ENCODE measurements at places on chromosomes 4 and X. TPM values are rescaled to one million over a fixed set of nuclear protein-coding genes. Genes with fewer than 3 reads are reported as not detected.

DNA sequence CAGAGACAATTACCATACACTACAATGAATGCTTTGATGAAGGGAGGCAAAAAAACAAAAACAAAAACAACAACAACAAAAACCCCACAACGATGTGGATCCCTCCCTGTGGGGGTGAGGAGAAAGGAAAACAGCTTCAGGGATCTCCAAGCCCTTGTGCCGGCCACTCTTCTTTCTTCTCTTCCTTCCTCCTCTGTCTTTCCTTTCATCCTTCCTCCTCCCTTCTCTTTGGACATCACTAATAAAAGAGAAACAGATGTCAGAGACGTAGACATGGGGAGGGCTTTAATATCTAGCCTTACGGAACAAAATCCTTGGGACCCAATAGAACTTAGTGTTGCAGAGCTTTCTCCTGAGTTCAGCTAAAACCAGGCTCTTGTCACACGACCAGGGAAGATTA, 18.8 kb upstream of the STX18 start:
- no peak for DNase-seq

DNA sequence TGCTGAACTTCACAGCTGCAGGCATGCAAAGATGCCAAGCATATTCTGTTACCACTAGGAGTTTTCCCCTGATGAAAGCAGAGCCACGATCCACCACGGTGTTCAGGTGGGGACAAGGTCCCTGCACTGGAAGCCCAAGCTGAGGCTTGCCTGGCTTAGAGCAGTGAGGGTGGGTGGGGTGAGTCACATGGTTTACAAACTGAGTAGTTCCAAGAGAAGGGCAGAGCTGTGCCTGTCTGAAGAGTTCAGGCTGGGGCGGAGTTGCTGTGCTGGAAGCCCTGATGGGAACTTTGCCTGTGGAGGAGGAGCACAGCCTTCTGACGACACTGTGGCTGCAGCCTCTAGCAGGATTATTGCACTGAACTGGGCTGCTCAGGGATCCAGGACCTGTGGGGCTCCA, 45.5 kb downstream of the FAM9B start:
- DNase-seq: no peak

Gene MAGEA10
- total RNA-seq: not detected

DNA sequence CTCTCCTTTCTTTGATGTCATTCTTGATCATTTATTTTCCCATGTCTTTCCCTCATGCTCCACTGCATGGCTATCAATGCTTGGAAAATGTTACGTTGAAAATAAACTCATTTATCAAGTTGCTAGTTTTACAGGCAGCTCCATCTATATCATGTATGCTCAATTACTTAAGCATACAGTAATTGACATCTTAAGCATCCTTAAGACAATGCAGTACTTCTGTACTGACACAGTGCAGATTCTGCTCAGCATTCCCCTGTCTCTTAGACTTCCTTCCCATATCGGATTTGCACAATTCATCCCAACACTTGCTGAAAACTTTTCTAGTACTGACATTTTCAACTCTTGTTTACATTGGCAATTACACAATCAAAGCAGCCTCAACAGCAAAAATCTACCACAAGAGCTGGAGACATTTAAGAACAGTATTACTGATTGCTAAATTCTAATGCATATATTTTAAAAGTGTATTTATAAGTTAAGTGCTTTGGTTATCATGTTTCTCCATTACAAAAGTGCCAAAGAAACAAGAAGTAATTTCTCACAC, 165.6 kb downstream of the ATP10D start:
- no peak for DNase-seq

DNA sequence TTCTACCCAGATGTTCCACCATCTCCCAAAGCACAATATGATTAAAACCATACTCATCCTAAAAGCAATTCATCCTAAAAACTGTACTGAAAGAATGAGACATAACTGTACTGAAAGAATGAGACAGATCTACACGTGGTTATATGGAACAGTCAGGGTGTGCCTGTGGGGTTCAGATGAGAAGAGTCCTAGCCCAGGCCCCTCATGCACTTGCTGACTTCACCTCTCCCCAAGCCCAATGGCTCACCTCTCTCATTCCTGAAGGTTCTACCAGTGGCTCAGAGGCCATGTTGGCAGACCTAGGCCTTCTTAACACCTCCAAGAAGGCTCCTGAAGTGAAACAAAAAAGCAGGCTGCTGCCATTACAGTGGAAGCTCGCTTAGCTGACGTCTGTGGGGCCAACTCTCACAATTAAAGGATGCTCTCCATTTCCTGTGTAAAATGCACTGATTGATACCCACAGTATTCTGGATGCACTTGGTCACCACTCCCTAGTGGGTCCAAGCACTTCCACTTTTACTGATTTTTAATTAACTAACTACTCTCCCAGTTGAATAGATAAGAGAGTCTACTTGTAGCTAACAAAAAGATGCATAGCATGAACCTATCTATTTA, 3.8 kb downstream of the PLAC1 start:
- DNase-seq: no peak

GRCh38 chr4:163606896-163607691, 112.6 kb downstream of the TMA16 start:
- DNase-seq: no peak

- DNase-seq: no peak
Measured at GRCh38 chrX:8272821-8273220, 101.8 kb upstream of the VCX2 start.

Gene CLDN34
- not detected for total RNA-seq

DNA sequence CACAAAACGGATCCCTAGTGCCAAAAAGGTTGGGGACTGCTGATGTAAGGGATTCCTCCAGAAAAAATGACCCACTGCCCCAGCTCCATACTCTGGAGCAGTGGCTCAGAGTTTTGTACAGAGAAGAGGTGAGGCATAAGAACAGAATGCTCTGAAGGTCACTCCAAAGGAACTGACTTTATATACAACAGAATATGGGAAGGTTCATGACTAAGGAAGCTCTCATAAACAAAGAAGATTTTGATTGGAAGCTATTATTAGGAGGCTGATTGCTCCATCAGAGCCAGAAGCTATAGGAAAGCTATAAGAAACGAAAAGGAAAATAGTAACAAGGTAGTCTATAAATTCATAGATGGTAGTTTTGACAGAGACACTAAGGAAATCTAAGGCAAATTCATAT, 203.1 kb downstream of the SLC7A11 start:
- DNase-seq: no peak

DNA sequence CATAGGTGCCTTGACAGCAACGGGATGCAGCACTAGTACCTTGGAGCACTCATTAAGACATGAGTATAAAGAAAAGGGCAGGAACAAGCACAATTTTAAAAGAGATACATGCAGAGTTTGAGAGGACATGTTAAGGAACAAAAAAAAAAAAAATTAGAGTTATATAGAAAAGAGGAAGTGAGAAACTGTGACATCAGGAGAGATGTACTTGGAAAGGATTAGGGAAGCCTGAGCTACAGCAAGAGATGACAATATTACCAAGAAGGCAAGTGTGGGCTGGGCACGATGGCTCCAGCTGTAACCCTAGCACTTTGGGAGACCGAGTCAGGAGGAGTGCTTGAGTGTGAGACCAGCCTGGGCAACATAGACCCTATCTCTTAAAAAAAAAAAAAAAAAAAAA, 37.4 kb downstream of the GPR143 start:
- no peak for DNase-seq

DNA sequence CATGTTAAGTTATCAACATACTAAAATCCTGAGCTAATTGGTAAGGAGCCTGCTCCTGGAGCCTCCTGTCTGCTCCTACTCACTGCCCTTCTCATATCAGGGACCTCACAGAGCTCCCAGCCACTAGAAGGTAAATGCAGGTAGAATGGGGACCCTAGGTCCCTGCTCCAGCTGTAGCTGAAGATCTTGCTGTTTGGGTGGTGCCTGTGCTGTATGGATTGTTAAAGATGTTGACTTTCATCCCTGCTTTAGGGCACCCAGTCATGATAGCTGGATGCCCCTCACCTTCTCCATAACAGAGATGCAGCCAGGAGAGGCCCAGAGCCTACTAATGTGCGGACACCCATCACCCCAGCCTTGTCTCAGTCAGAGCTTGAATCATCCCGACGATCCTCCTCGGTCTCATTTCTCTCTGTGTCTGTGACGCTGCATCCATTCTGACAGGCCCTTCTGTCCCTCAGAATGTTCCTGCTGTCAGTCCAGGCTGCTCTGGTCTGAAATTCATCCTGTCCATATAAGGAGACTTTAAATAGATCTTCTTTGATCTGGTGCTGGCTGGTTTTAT, 341.7 kb upstream of the GATB start:
- DNase-seq: no peak

DNA sequence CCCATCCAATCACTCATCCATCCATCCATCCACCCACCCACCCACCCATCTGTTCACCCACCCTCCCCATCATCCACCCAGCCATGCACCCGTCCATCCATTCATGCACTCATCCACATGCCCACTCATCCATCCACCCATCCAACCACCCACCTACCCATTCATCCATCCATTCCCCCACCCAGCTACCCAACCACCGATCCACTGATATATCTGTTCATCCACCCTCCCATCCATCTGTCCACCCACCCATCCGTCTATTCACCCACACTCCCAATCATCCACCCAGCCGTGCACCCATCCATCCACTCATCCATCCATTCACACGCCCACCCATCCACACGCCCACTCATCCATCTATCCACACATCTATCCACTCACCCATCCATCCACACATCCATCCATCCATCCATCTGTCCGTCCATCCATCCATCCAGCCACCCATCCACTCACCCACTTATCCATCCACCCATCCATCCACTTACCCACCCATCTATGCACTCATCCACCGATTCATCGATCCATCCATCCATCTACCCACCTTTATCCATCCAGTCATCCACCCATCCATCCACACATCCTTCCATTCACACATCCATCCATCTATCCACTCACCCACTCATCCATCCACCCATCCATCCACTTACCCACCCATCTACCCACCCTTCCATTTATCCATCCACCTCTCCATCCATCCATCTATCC, 28.4 kb downstream of the ASMTL start:
- no peak for DNase-seq

Gene PCDH10
- total RNA-seq: 0.22 TPM

- DNase-seq: no peak
Measured at GRCh38 chrX:2389324-2389723, 111.5 kb downstream of the DHRSX start.

- no peak for DNase-seq
Measured at GRCh38 chr4:108795733-108796132, 32.9 kb upstream of the ETNPPL start.

DNA sequence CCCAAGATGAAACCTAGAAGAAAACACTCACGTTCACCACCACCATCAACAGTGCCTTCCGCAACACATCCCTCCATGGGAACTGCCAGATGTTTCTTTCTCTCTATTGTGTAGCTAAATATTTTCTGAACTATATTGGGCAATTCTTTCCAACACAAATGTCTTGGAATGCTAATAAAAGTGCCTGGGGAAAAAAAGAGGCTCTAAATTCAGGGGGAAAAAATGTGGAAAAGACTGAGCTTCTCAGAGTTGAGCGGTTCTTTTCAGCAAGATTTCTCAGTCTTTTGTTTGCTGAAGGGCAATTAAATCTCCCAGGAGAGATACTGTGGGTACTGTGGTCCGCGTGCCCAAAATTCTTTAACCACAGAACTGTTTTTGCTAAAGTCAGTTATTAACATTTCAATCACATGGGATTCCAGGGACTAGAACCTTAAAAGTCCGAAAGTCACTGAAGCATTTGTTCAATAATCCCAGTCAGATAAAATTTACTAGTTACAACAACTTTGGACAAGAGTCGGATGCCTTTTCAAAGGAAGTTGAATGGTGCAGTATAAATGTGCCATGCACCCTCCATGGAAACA, 51.9 kb upstream of the DHRSX start:
- DNase-seq: no peak

- DNase-seq: no peak
Measured at GRCh38 chr4:150533673-150534072, 48.3 kb upstream of the MAB21L2 start.

Gene IRF2
- 53.5 TPM for total RNA-seq

DNA sequence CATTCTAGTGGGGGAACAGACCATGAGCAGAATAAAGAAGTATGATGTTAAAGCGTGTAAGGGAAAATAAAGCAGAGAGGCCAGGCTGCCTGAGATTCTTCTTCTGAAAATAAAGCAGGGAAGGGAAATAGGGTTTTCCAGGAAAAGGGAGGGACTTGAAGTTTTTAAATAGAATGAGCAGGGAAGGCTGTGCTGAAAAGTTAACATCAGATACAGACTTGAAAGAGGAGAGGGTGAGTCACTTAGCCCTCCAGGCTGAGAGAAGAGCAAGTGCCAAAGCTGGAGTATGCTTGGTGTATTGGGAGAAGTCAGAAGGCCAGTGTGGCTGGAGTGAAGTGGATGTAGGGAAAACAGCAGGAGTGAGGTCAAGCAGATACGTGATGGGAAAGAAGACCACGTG, 10.0 kb upstream of the PLK4 start:
- no peak for DNase-seq

DNA sequence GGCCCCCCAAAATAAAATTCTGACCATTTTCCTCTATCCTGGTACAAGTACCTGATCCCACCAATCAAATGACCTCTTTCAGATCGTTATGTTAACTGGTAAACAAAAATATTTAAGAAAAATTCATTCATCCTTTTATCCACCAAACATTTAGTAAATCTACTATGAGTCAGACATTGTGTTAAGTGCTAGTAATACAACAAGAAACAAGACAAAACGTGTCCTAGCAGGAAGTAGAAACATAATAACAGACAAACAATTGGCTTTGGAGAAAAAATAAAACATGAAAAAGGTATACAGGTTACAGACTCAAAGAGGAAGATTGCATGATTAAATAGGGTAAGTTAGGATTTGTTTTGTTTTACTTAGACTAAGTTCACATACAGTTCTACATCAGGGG, 43.7 kb downstream of the ANTXR2 start:
- DNase-seq: no peak

DNA sequence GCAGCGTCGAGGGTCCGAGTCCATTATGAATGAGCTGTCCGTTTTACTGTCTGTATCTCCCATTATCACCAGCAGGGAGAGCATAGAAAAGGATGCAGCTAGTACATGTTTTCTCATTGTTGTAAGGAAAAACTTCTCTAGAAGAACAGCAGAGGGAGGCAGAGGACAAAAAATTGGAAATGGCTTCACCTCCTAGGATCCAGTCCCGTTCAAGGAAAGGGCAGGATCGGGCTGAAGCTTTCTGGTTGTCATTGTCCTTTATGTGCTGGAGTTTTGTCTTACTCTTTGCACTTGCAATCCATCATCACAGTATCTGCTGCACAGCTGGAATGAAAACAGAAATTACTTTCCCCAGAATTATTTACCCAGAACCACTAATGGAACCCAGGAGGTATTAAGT, 14.7 kb downstream of the NDP start:
- no peak for DNase-seq

GRCh38 chr4:28241021-28241420, 1380.4 kb downstream of the STIM2 start:
- no peak for DNase-seq

Measured in mucosa of descending colon (tissue), 3 donors.